ENCODE measurements at places on chromosomes 4 and X.

DNA sequence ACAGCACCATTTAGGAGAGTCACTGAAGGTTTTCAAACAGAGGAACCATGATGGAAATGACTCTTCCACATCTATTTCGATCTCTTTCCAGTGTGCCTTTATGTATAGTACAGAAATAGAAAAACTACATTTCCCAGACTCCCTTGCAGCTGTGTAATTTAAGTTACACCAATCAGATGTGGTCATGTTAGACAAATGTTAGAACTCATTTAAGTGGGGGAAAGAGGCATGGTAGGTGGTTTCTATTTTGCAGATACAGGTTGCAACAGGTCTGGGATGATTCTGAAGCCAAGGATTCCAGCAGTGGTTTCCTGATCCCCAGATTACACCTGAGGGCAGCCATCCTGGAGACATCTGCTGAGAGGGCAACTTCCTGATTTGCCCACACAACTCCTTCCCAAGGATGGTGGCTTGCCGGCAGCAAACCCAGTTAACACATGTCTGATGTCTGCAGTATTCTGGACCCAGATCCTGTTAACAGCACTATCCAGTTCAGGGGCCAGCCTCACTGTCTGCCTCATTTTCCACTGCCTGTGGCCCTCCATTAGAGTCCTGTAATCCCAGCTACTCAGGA is 38.7 kb upstream of the PDK3 start:
- no peak for DNase-seq

- no peak for DNase-seq
Observed at GRCh38 chrX:35711281-35711680, 86.9 kb upstream of the MAGEB16 start.

DNA sequence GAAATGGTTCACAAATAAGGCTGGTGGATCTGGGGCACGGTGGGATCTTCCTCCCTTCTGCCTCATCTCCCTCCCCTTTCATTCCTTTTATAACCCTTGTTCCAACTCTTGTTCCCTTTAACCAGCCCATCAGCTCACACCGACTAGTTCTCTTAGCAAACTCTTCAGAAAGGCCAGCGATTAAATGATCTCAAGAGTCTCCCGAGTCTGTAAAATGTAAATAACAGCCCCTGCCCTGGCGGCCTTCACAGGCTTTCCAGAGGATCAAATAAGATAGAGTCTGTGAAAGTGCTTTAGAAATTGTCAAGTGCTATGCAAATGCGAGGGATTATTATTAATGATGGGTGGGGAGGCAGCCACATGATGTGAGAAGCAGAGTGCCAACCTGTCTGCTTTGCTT is 27.1 kb downstream of the TSC22D3 start:
- DNase-seq: no peak

- DNase-seq: no peak
Observed at GRCh38 chr4:80008971-80009370, 64.1 kb downstream of the ANTXR2 start.

DNA sequence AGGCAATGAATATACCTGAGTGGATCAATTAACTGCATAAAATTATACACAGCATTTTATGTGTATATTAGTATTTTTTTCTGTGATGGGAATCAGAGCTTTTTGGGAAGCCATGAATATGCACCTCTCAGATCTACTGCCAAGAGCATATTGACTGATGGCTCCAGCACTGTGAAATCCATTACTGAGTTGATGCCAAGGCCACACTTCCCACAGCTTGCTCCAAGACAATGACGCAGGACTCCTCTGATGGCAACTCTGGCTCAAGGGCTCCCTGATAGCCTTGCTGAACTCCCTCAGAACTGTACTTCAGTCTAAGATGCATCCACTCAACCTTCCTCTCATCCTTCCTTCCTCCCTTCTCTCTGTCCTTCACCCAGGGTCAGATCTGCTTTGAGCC is 82.7 kb downstream of the OTC start:
- no peak for DNase-seq

GRCh38 chr4:39571054-39571453 is 43.8 kb upstream of the UGDH start:
- DNase-seq: no peak

DNA sequence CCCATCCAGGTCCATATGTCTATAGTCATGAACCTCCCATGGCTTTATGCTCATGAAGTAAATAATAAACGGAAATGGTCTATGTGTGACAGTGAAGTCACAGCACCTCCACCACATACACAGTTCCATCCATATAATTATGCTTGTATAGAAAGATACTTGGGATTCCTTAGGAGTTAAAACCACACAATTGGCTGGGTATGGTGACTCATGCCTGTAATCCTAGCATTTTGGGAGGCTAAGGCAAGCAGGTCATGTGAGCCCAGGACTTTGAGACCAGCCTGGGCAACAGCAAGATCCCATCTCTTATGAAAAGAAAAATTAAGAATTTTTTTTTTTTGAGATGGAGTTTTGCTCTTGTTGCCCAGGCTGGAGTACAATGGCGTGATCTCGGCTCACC is 55.6 kb upstream of the RBM47 start:
- DNase-seq: no peak

GRCh38 chr4:107863850-107864371 is 39.2 kb downstream of the SGMS2 start:
- DNase-seq: no peak

DNA sequence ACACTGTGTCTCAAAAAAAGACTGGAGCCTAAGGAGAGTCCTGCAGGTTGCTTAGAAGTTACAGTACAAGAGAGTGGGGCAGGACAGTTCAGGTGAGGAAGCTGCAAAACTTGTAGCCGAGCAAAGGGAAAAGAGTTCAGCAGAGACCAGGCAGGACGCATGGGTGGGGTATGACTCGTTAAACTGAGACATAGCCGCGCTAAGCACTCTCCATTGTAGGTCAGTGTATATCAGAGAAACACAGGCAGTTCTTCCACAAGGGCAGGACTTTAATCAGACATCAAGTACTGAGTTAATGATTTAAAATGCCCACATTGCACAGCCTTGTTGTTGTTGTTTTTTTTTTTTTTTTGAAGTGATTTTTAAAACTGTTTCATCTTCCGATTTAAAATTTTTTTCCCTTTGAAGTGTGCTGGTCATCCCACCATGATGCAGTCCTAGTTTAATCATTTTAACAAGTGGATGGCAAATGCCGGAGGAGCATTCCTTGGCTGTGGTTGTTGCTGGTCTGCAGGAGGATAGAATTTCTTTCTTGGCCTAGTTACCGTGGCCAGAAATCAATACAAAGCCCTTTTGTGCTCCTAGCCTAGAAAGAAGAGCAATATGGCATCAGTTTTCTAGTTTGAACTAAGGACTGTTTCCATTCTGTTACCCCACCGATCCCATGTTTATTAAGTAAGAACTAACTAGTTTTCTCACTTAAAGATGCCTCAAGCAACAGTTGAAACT is 10.3 kb downstream of the LAP3 start:
- DNase-seq: no peak

Measured in activated CD8-positive, alpha-beta memory T cell treated with anti-CD3 and anti-CD28 coated beads for 4 hours (primary cell).